ENCODE measurements at places on chromosomes 4 and X.

DNA sequence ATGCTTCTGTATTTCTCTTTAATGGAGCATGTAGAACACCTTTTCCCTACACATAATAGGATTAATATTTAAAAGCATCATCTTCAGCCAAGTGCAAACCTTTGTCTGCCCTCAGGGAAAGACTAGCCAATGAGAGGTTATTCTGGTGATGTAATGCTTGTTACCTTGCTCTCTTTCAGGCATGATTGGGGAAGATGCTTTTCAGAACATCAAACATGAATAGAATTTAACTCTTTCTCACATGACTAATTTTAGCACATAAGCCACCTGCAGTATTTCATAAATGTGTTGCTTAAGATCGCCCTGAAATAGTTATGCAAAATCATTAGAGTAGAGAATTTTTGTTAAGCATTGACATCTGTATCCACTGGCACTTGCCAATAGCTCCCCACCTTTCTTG, 10.7 kb upstream of the EPGN start:
- no peak for DNase-seq

DNA sequence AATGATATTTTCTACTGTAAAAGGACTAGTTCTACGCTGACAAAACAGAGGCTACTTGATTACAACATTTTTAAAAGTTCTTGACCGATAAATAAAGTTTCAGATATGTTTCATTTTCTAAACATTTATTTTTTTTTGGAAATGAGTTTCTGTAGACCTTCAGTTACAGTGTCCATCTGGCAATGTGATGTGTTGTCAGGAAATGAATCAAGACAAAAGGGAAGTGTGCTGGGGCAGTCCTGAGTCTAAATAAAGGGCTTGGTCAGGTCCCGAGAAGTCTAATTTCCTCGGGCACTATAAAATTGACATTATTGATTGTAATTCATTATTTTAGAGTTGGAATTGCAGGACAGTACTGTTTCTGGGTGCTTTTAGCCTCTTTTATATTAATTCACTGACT, 57.0 kb upstream of the FTHL17 start:
- DNase-seq: no peak

- peak; percentile 39 for DNase-seq
Measured at GRCh38 chr4:8568068-8568668, 12.0 kb upstream of the GPR78 start.

GRCh38 chrX:42128020-42128419, 204.7 kb upstream of the CASK start:
- DNase-seq: no peak

- DNase-seq: no peak
Measured at GRCh38 chr4:680928-681645, 6.7 kb downstream of the MYL5 start.

- DNase-seq: no peak
Measured at GRCh38 chr4:180456928-180457327, 1786.3 kb upstream of the TENM3 start.

DNA sequence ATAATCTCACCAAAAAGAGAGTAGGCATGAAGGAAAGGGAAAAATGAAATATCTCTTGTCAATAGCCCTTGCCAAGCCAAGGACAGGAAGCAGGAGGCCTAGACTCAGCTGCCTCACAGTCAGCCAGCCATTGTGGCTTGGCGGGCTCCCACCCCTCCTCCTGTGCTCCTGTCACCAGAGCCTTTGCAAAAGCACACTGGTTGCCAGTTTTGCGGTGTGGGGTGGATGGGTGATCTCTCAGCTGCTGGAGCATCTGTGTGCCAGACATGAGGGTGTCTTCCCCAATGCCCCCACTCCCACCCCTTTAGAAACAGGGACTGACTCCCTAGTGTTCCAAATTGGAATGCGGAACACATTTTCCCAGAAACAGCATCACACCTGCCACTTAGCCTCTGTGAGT, 26.1 kb downstream of the ARHGEF6 start:
- DNase-seq: no peak

DNA sequence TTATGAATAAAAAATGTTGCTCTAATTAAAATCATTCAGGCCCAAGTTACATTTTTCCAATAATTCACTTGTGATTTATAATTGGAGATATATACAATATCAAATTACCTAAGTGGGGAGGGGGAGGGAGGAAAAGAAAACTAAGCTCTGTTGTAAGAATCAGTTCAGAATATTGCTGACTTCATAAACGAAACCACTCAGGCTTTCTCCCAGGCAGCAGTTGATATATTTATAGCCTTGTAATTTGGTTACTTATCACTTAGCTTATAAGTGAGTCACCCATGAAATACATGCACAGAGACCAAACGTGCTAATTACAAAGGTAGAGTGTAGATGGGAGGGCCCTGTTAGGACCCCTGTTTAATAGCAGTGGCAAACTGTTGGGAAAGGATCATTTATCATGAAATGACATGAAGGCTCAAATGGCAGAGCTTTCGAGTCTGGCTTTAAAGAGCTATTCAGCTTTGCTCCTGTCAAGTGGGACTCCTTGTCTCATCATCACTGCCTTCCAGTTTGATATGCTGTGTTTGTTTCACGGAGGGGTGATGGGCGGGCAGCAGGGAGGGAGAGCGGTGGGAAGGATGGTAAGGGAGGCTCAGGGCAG, 105.6 kb upstream of the PGRMC2 start:
- peak; percentile 78 for DNase-seq

- DNase-seq: no peak
Measured at GRCh38 chr4:184583738-184584502, 65.3 kb downstream of the CASP3 start.

GRCh38 chr4:2395584-2395983, 22.9 kb downstream of the ZFYVE28 start:
- DNase-seq: no peak

DNA sequence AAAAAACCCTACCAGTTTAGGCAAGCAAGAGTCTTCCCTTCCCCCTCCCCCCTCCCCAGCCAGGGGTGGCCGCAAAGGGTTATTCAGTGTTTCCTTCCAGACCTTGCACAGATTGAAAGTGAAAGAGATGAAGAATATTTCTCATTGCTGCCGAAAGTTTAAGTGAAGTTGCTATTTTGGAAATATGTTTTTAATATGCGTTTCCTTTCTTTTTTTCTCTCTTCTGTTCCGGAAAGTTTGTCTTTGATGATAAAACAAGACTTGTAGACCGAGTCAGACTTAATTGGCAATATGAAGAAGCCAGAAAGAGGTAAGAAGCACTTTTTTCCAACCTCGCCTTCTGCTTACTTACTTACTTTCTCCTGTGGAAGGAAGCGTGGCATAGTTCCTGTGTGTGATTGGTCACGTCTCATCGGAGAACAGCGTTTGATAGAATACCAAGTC, 58.5 kb upstream of the CLCN4 start:
- DNase-seq: no peak

GRCh38 chrX:134898440-134898839, 92.4 kb upstream of the SMIM10 start:
- DNase-seq: peak; percentile 51

DNA sequence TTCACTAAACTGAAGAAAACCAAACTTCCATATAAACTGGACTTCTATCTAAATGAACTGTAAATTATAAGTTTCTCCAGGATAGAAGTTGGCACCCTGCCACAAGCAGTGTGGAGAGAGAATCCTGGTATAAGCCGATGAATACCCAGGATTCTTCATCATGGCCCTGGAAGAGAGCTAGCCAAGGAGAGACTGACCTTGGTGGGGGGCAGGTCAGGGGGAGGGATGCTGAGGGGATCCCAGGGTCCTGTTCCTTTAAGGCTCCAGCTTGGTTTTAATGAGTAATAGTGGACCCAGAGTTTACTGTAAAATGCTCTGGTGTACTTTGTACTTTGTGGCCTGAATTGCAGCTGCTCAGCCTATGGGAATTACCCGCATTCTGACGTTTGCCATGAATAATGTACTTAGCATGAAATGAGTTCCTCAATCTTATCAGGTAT, 16.9 kb downstream of the RASSF6 start:
- DNase-seq: peak; percentile 97

DNA sequence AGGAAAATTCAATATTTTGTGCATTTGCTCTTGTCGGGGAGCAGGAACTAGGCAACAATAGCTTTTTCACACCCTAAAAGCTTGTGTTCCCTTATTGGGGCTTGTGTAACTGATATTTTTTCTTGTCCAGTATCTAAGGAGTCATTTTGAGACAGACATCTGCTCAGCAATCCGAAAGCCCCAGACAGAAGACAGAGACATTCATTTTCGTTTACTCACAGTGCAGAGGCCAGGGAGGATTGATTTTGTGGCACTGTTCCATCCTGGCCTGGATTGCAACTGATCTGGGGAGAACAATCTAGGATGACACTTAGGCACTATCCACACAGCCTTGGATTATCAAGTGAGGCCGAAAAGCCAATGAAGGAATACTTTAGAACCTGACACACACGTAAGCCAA, 27.4 kb upstream of the PLAC1 start:
- peak; percentile 66 for DNase-seq

Data from amniotic epithelial cell (primary cell).